ENCODE measurements at places on chromosomes 5 and 9.

GRCh38 chr5:125199968-125200865 lies 453.8 kb upstream of the ZNF608 start:
- no peak for DNase-seq

GRCh38 chr9:135719472-135719871 lies 17.5 kb downstream of the KCNT1 start:
- no peak for DNase-seq

DNA sequence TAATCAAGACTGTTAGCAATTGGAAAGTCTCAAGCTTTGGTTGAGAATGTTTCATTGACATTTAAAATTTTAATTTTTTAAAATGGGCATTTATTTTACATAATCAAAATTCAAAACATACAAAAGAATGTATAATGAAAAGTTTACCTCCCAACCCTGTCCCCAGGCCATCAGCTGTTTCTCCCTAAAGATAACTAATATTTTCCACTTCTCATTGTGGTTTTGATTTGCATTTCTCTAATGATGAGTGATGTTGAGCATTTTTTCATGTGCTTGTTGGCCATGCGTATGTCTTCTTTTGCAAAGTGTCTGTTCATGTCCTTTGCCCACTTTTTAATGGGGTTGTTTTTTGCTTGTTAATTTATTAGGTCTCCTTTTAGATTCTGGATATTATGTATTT lies 11.4 kb upstream of the MACIR start:
- DNase-seq, result no peak

- no peak for DNase-seq
Measured at GRCh38 chr9:125258832-125259534, 2.6 kb upstream of the GAPVD1 start.

DNA sequence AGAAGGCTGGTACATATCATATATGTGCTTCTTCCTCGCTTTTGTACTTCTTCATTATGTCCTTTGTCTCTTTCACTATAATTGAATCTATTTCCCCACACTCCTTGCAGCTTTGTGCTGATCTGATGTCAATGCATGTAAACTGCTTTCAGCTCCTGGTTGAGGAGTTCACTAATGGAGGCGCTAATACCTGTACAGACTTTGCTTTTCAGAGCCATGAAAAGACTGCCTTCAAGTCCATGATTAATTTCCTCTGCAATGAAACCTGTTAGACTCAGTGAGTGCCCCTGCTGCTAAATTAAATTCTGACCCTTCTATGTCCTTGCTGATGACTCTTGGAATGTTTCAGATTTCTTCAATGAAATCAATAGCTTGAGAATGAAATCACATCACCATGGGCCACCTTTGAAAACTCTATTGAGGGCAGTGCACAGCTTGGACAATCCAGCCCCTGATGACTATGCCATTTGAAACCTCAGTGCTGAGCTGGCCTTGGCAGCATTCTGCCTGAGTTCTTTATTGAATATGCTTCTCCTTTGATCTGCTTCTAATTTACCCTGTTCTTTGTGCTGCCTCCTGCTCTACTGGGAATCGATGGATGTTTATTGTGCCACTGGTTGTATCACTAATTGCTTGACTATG lies 358.2 kb upstream of the DMAC1 start:
- no peak for DNase-seq

DNA sequence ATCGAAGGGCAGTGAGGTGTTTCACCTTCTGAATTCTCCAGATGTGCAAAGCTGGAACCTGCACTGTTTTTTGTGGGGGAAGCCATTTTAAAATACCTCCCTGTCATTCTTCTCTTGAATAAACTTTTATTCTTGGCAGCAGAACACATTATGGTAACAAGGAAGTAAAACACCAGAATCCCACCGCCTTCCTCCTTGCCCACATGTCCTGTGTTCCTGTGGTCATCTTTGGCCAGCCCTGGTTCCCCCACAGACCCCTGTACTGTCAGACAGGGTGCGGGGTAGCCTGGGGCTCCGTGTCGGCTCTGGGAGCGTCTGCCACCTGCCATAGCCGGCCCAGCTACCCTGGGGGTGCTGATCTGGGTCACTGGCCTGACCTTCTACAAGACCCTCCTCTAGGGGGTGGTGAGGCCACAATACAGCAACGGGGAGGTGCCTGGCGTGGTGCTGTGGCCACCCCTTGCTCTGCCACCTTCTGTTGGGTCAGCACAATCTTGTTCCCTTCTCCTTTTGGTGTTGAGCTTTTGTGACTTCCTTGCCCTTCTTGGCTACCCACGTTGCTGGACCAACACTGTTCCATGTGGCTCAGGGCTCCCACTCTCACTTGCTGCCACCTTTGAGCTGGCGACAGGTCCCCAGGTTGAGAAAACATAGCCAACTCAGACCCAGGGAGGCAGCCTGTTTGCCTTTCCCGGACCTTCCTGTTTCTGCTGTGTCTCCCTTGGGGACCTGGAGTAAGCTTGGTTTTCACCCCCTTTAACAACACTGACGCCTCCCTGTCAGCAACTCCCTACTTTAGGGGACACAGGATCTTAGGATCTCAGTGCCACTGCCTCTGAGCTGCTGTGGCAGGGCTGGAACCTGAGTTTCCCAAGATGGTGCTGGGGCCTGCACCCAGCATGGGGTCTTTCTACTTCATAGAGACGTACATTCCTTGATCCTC lies 4.8 kb downstream of the WNK2 start:
- DNase-seq, result no peak

DNA sequence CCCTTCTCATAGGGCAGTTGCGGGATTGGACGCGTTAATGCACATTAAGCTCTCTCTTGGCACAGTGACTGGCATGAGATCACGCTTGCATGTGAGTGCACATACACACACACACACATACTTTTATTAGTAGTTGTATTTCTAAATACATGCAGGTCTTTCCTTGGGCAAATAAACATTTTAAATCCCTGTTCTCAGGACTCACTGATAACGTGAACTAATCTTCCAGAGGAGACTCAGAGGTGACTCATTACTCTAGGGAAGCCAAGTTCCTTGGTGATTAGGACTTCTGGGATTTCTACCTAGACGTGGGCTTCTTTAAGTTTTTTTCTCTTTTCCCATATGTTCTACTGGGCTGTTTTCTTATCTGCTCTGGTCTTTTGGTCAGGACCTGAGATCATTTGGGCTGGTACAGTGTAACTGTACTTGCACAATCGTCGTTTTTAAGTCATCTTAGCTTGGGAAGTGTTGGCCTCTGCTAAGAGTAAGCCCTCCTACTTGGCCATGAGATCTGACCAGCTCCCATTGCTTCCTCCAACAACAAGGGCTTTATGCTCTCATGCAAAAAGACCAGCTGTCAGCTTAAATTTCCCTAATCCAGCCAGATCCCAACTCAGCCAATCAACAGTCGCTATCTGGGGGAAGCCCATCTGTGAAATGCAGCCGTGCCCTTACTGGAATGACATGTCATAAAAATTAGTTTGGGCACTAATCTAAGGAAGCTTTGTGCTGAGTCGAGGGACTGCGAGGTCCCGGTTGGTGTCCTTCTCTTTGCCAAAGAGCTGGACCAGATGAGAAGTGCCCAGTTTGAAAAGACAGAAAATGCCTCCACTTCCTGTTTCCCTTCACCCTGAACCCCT lies 176.4 kb upstream of the ANKRD55 start:
- peak; percentile 24 for DNase-seq

DNA sequence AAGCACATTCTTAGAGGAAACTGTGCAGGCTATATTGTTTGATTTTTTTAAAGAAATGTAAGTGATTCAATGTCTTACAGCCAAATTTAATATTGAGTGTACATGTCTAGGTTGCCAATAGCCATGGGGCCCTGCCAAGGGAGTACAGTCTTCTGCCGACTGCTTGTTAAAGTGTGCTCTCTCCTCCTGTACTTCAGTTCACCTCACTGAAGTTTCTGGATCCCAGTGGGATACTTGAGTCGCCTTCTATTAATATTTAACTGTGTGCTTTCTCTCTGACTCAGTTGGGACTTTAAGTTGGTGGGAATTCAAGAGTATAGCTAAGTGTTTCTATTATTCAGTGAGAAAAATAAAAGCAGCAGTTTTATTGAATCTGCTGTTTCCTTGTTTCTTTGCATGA lies 44.5 kb upstream of the C5orf47 start:
- no peak for DNase-seq

DNA sequence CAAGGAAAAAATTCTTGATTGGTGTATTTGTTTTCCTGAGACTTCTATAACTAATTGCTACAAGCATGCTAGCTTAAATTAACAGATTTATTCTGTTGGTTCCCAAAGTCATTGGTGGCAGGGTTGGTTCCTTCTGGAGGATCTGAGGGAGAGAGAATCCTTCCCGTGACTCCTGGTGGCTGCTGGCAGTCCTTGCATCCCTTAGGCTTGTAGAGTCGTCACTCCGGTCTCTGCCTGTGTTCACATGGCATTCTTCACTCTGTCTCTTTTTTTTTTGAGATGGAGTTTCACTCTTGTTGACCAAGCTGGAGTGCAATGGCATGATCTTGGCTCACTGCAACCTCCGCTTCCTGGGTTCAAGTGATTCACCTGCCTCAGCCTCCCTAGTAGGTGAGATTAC lies 5.3 kb downstream of the CDK9 start:
- no peak for DNase-seq

- no peak for DNase-seq
Measured at GRCh38 chr9:80493258-80493657, 921.5 kb downstream of the TLE4 start.

DNA sequence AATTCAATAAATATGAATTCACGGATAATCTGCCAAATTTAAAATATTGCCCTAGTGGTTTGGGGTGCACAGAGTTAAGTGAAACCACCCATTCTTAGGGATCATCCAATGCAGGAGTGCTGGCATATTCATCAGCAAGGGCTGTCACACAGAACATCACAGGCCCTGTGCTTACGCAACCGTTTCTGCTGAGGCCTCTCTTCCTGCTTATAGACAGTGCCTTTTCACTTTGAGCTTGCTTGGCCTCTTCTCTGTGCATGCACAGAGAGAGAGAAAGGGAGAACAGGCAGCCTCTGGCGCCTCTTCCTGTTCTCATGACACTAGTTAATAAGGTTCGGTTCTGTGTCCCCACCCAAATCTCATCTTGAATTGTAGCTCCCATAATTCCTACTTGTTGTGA lies 366.3 kb downstream of the ICE1 start:
- DNase-seq, result no peak

DNA sequence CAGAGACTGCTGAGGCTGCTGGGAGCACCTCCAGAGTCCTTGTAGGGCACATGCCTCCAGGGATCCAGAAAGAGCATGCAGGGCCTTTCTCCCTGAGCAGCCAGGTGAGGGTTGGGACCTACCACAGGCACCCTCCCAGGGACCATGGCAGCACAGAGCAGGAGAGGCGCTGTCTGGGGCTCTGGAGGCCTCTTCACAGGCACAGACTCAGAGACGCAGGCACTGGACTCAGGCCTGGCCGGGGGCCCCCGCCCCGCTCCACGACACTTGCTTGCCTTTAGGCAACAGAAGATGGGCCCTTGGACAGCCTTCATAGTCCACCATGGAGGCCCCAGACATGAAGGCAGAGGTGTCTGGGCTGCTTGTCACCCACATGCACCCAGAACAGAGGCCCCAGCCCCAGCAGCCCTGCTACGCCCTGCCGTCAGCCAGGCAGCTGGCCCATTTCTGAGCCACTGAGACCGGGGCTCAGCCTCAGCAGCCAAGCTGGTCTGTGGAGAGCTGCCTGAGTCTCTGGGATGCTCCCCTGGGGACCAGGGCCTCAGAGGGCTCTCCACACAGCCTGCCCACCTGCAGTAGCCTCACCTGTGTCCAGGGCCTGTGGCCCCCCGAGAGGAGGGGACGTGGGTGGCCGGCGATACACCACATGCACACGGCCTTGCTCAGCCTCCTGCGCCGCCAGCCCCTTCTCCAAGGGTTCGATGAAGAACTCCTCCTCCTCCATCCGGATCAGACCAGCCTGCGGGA lies 72.8 kb downstream of the ADAMTS2 start:
- DNase-seq, result no peak

- no peak for DNase-seq
Measured at GRCh38 chr9:70413464-70413798, 1.0 kb downstream of the KLF9 start.

- no peak for DNase-seq
Measured at GRCh38 chr5:29040404-29040803, 2002.0 kb upstream of the CDH9 start.

GRCh38 chr5:62649476-62650113 lies 71.0 kb downstream of the LRRC70 start:
- no peak for DNase-seq

DNA sequence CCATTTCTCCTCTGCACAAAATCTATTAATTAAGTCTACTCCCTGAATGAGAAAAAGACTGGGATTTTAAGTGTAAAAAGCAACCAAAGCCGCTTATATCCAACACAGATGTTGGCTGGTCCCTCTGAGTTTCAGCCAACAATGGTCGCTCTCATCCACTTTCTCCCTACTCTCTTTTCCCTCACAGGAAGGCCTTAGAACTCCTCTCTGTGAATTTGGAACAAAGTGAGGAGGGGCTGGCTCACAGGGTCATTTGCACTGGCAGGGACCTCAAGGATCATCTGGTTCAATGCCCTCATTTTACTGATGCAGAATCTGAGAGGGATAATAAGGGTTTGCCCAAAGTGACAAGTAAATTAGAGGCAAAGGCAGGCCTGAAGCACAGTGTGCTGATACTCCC lies 64.0 kb downstream of the DPYSL3 start:
- no peak for DNase-seq

GRCh38 chr5:159083548-159084452 lies 15.9 kb downstream of the EBF1 start:
- no peak for DNase-seq

DNA sequence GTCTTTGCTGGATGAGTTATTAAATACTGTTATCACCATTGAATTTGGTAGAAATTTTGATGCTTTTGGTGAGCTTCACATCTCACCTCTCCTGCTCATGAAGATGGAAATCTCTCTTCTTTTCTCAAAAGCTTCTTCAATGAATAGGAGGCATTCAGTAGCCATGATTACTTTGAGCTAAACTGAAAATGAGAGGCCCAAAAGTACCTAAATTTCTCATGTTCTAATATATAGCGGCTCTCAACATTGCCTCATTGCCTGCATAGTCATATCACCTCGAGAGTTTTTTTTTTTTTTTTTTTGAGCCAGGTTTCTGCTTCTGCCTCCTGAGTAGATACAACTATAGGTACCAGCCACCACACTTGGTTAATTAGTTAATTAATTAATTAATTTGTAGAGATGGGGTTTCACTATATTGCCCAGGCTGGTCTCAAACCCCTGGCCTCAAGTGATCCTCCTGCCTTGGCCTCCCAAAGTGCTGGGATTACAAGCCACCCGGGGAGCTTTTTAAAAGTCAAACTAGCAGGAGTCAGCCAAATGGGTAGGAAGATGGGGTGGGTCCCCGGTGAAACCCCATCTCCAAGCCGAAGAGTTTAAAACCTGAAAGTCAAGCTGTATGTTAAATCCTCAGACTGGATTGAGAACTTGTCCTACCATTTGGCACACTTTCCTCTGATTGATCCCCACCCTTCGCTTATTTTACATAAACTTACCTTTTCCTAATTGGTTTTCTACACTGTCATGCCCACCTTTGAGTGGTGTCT lies 169.0 kb downstream of the DOCK2 start:
- DNase-seq, result no peak

- DNase-seq, result no peak
Measured at GRCh38 chr5:518721-519120, 5.5 kb downstream of the SLC9A3 start.

- DNase-seq, result no peak
Measured at GRCh38 chr5:80348171-80348570, 28.4 kb downstream of the SPZ1 start.

GRCh38 chr5:154754460-154755360 lies 467 bp upstream of the LARP1 start:
- peak; percentile 97 for DNase-seq

All from skeletal muscle cell (primary cell).